ENCODE measurements at places on chromosomes 12 and 14.

- no peak for DNase-seq
Observed at GRCh38 chr12:42104784-42105183, 39.9 kb downstream of the GXYLT1 start.

DNA sequence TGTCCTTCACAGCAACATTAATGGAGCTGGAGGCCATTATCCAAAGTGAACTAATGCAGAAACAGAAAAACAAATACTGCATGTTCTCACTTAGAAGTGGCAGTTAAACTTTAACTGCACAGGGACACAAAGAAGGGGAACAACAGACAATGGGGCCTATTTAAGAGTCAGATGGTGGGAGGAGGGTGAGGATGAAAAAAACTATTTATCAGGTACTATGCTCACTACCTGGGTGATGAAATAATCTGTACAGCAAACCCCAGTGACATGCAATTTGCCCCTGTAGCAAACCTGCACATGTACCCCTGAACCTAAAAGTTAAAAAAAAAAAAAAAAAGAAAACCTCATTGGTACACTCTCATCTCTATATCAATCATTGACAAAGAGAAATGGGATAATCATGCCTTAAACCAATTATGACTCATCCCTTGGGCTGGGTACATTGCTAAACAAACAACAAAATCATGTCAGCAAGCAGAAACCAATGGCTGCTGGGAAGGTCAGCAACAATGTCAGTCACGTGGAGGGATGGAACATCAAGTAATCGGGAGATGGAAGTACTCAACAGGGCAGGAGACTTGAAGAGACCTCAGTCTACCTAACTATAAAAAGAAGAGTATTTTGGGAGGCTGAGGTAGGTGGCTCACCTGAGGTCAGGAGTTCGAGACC lies 479.2 kb downstream of the RMST start:
- no peak for DNase-seq

GRCh38 chr12:123237646-123238329 lies 4.6 kb downstream of the MTRFR start:
- peak; percentile 34 for DNase-seq

- DNase-seq, result no peak
Observed at GRCh38 chr14:91869556-91869955, 2.2 kb upstream of the TC2N start.

- DNase-seq, result peak; percentile 3
Observed at GRCh38 chr14:91946622-91947474, 646 bp downstream of the FBLN5 start.

- DNase-seq, result no peak
Observed at GRCh38 chr12:113464452-113464775, 7.3 kb downstream of the LHX5 start.

GRCh38 chr14:90678420-90678819 lies 137.8 kb downstream of the TTC7B start:
- DNase-seq, result no peak

- no peak for DNase-seq
Observed at GRCh38 chr14:50113381-50114035, 2.9 kb downstream of the VCPKMT start.

DNA sequence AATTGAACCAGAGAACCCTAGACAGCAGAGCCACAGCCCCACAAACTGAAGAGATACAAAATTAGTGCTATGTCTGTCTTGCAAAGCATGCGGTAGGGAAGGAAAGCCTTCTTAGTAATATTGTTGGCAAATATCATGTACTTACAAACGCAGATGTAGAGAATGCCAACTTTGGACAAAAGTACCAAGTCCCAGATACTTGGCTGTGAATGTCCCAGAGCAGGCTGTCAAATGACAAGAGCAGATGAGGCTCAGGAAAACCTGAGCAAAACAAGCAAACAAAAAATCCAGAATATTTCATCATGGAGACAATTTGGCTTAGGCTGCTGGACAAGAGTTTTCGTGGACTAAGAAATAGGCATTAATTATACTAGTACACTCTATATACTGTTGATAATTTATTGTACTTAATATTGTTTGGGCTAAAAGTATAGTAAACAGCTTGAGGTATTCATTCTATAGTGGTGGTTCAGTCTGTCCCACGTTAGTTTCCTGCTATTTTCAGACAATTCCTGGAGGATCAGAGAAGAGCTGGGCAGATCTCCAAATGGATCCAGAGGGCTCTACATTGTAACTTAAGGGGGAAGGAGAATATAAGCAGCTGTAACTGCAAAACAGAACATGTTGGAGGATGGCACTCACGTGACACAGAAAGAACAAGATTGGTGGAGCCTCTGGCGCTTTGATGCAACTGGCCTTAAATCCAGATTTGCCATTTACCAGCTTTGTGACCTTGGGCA lies 329.8 kb downstream of the ATP23 start:
- DNase-seq, result no peak

GRCh38 chr12:107888789-107889188 lies 114.3 kb downstream of the ASCL4 start:
- DNase-seq, result no peak

DNA sequence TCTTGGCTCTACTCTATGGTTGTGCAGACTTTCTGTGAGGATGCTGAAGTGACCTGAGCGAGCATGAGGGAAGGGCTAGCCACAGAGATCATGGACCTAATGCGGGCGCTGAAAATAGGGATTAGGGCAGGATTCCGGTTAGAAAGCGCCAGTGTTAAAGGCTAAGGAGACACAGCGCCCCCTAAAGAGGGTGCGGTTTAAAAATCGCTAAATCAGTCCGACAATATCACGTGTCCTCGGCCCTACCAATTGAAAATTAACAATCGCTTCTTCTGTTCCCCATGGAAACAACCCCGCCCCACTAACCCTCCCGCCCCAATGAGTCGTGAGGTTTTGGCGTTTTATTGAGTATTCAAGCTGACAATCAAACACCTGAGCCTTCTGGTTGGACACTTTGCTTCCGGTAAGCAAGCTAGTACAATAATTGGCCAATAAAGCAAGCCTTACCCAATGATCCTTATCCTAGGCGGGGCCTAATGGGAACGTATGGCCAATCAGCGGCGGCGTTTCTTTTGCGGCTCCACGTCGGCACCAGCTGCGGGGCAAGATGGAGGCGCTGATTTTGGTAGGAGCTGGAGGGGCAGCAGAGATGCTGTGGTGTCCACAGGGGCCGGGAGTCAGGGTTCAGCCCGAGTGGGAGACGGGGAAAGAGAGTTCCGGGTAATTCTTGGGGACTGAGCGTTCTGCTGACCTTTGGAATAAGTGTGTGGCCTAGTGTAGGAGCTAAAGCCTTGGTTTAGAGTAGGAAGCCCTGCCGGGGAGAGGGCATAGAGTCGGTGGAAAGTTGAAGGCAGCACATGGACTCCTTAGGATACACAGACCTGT lies at the start of gene COPZ1:
Gene COPZ1 (plus strand): TSS at position 515 of the 825 bp plus-strand sequence. CDS start 33 bp downstream, at position 548.
- peak; percentile 100 for DNase-seq

GRCh38 chr14:22291406-22291805 lies 297.6 kb downstream of the DAD1 start:
- DNase-seq, result no peak

- no peak for DNase-seq
Observed at GRCh38 chr12:113189361-113189760, 3.8 kb downstream of the RITA1 start.

- DNase-seq, result no peak
Observed at GRCh38 chr14:61533513-61534255, 161.6 kb upstream of the HIF1A start.

DNA sequence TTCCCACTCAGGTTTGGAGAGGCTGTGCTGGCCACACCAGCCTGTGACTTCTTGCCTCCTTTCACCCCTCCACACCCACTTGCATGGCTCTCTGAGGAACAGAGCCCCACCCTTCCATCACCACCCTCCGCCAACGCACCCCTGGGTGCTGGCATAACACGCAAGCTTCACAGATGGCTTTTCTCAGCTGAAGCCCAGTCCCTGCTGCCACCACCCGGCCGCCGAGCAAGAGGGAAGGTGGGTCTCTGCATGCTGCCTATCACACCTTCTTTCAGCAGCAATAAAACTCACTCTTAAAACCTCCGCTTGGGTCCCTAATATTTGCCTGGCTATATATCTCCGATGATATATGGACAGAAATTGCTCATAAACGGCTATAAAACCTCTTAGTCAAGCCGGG lies 41.6 kb downstream of the SMUG1 start:
- DNase-seq, result no peak

DNA sequence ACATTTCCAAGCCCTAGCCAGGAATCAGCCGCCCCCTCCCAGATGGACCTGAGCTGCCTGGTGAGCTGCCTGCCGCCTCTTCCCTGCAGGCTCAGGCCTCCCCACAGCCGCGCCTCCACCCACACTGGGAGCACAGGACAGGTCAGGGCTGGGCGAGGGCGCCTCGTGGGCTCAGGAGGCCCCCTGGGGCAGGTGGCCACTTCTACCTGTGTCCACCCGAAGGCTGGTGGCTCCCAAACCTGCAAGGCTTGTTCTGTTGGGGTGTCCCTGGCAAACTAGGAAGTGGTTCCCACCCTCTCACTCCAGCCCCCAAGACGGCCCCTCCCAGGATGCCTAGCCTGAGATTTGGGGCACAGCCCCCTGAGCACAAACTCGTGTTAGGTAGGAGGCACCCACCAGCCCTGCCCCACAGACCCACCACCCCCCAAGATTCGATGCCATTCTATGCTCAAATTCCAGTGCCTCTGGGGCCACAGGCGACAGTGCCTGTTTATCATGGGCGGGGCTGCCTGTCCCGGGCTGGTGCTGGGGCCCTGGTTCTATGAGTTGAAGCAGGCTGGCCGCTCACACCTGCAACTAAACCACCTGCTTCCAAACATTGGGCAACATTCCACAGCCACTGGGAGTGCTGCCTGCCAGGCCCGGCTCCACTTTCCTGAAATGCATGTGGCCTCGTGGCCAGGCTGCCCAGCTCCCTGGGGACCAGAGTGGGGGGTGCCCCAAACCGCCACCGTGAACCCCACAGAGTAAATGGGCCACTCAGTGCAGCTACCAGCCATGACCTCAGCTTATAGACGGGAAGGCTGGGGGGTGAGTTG lies 6.8 kb downstream of the MMP17 start:
- no peak for DNase-seq

- no peak for DNase-seq
Observed at GRCh38 chr12:27076468-27076867, 5.9 kb downstream of the C12orf71 start.

- DNase-seq, result no peak
Observed at GRCh38 chr12:45421736-45422135, 205.8 kb downstream of the ANO6 start.

DNA sequence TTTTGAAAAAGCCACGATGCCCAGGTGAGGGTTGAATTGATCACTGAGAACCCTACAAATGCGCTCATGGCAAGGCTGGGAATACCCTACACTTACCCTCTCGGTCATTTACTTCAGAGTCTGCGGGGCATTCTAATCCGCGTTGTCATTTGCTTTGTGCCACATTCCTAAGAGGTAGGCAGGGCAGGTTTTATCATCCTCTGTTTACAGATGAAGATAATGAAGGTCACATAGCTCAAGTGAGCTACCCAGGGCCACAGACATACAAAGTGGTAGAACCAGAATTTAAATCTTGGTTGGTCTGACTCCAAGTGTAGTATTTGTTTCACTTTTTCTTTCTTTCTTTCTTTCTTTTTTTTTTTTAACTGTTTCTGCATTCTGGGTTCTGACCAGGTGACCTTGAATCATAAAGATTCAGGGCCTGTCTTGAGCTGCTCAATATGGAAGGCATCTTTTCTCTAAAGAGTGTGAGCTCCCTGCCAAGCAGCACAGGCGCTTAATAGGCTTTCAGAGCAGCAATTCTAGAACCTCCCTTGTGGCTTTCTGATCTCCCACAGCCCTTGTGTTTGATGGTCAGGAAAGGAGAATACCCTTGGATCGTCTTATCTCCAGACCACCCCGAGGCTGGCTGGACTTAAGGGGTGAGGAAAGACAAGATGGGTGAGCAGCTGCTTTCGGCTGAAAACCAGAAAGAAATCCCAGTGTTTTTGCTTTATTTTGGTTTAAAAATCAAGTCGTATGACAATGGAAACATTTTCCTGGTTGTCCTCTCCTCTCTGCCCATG lies 662 bp upstream of the BATF start:
- no peak for DNase-seq

DNA sequence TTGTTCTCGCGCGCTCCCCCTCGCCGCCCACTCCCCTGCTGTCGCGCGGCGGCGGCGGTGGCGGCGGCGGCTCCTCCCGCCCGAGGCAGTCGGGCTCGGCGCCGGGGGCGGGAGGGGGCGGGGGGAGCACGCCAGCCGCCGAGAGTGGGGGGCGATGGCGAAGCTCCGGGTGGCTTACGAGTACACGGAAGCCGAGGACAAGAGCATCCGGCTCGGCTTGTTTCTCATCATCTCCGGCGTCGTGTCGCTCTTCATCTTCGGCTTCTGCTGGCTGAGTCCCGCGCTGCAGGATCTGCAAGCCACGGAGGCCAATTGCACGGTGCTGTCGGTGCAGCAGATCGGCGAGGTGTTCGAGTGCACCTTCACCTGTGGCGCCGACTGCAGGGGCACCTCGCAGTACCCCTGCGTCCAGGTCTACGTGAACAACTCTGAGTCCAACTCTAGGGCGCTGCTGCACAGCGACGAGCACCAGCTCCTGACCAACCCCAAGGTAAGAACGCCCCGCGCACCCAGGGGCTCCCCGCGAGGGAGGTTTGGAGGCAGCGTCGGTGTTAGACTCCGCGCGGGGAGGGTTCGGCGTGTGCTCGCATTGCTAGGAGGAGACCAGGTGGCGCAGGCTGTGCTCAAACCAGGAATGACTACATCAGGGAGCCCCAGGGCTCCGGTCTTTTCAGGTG lies 629 bp downstream of the KCNMB4 start:
- DNase-seq, result peak; percentile 25

GRCh38 chr12:82524641-82525040 lies 162.1 kb upstream of the TMTC2 start:
- DNase-seq, result no peak

GRCh38 chr12:107090711-107091110 lies 2.6 kb downstream of the CRY1 start:
- DNase-seq, result no peak

- DNase-seq, result no peak
Observed at GRCh38 chr14:50813544-50813863, 17.5 kb downstream of the NIN start.

- no peak for DNase-seq
Observed at GRCh38 chr14:59301354-59301753, 112.9 kb downstream of the DAAM1 start.

GRCh38 chr14:65491274-65491673 lies 78.7 kb downstream of the FUT8 start:
- DNase-seq, result no peak

All from NCI-H1092 treated with DMSO at 0.1 percent for 48 hours (cell line).